ENCODE measurements at places on chromosomes 1 and 21.

- DNase-seq: peak; percentile 55
These were observed at the start of gene KAZN for GRCh38 chr1:14598498-14599182. Gene KAZN (plus strand): TSS chr1:14598685.

- DNase-seq: no peak
These were observed 8.7 kb downstream of the KIF21B start for GRCh38 chr1:201014816-201015200.

DNA sequence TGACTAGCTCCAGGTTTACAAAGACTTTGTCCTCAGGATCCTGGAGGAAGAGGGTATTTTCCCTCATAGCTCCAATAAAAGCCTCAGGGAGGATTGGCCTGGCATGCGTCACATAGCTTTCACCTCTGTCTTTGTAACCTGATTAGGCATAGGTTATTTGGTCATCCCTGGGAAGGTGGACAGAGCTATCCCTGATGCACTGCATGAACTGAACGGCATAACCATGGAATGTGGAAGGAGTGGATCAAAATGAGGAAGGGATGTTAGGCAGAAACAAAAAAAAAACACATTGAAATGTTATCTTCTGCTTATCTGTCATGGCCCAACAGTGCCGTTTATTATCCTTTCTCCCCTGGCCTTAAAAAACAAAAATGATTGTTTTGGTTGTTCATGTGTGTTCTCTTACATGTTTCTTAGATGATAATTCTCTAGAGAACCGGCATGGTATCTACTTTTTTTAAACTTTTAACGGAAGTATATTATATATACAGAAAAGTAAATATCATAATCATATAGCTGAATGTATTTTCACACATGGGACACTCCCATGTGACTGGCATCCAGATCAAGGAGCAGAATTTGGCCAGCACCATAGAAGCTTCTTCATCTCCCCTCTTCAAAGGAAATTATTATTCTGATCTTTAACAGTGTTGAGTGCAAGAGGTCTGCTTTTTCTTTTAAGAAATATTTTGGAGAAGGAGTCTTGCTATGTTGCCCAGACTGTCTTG lies 85.3 kb downstream of the RPS6KC1 start:
- DNase-seq: no peak

- DNase-seq: no peak
These were observed 29.9 kb downstream of the MAST2 start for GRCh38 chr1:45833361-45833760.

GRCh38 chr1:229972600-229973296 lies 94.3 kb upstream of the GALNT2 start:
- no peak for DNase-seq

DNA sequence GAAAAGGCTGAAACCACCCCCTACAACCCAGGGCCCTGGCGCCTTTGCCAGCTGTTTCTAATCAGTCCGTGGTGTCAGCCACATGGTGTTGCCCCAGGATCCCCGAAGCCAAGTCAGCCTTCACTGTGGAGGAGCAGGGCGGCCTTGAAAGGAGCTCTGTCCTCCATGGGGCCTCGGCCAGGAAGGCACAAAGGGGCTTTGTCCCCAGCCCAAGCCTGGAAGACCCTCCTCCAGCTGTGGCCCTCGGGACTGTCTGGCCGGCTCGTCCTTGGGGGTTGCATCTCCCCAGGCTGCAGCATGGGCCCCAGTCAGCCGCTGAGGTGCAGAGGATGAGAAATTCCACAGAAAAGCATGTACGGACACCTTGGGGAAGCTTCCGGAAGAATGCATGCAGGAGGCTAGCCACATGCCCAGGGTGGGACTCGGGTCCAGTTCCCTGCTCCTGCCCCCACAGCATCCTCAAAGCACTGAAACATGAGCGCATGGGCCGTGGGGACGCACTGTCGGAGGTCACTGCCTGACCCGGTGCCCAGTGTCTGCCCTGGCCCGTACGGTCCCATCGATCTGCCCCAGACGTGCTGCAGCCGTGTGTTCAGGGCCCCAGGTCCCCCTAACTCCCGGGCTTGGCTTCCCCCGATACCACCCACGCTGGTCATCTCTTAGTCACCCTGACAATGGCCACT lies 38.6 kb upstream of the POFUT2 start:
- DNase-seq: peak; percentile 83

DNA sequence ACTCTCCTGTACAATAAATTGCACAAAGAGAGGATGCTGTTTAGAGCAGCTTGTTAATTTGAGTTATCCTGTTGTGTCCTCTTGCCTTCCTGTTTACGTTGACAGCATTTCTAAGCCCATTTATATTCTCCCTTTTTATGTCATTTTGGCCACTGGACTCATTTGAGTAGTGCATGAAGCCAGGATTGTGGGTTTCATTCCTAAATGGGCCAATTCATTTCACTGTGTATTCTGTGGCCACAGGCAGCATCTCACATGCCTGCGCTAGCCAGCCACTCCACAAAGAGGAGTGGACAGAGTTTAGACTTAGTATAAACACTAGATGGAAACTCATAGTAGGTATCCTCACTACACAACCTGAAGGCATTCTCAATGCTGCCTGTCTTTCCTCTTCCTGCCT lies 73.4 kb downstream of the DTL start:
- no peak for DNase-seq

GRCh38 chr1:36177589-36178431 lies 21.9 kb downstream of the MAP7D1 start:
- no peak for DNase-seq

- DNase-seq: peak; percentile 69
These were observed 344.4 kb downstream of the KCTD3 start for GRCh38 chr1:215911406-215911968.

DNA sequence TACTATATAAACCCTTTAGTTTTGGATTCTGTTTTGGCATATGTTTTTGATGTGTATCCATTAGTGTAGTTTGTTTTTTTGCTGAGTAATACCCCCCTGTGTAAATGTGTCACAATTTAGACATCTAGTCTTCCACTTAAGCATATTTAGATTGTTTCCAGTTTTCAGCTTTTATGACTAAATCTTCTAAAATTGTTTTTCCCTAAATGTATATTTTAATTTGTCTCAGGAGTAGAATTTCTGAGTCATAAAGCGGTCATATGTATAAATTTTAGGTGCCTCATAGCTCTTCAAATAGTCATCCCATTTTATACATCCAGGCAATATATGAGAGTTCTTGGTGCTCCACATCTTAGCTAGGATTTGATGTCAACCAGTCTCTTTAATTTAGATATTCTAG lies 1348.0 kb downstream of the MRPL39 start:
- peak; percentile 70 for DNase-seq

- no peak for DNase-seq
These were observed 170.5 kb downstream of the FOXD2 start for GRCh38 chr1:47608296-47608875.

GRCh38 chr1:65791801-65792668 lies 660 bp upstream of the PDE4B start:
- DNase-seq: peak; percentile 8

DNA sequence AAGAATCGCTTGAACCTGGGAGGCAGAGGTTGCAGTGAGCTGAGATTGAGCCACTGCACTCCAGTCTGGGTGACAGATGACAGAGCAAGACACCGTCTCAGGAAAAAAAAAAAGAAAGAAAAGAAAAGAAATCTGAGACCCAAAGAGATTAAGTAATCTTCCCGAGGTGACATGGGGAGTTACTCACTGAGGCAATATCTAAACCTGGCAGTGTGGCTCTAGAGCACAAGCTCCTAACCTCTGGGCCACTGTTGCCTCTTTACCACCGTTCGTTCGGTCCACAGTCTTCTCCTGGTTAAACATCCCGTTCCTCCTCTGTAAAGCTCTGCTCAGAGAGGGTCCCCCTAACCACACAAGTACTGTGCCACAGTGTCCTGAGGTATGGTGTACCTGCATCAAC lies 1.5 kb downstream of the HMGCL start:
- no peak for DNase-seq

- no peak for DNase-seq
These were observed 3.0 kb downstream of the CELSR2 start for GRCh38 chr1:109252167-109252892.

GRCh38 chr1:108082001-108082400 lies 117.0 kb upstream of the VAV3 start:
- no peak for DNase-seq

GRCh38 chr1:37634244-37634991 lies at the start of gene RSPO1:
Gene RSPO1 (minus strand): TSS chr1:37634892. CDS start chr1:37629661, 5,231 bp downstream.
- peak; percentile 8 for DNase-seq

DNA sequence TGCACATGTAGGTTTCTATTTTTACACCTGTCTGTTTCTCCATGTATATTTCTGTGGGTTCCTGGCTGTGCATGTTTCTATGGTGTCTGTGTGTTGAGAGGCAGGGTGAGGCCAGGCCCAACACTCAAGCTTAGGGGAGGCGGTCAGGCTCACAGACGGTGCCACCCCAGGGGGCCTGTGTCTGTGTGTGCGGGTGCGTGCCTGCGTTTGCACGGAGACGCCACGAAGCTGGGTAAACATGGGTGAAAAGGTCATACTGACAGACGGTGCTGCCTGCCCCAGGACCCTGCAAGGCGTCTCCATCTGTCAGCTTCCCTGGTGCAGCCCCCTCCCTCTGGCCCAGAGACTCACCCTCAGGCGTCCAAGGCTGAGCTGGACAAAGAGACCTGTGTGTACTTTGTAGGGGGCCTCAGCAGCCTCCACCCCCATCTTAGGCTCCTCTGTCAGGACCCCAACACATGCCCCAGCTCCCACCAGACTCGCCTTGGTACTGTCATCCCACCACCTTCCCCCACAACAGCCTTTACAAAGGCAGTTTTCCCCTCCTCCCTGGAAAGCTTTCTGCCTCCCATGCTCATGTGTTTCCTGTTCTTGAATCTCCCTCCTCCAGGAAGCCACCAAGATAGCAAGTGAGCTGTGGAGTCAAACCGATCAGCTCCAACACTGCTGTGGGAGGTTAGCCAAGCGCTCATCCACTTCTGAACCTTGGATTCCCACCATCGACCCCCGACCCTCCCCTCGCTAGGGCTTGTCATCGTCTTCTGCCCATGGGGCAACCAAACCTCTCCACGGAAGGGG lies 34.1 kb downstream of the PTPRF start:
- DNase-seq: no peak

DNA sequence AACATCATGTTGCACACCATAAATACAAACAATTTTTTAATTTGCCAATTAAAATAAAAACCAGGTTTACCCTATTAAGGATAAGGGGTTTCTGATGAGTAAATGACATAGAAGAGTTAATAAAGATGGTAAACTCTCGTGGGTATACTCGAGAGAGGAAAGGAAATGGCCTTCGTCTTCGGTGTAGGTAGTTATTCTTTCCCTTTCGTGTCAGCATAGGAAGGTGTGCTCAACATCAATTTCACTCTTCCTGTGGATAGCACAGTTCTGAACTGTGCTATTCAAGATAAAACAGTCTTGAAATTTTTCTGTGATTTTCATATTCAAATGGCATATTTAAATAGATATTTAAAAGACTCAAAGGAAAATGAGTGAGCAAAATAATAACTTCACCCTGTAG lies 98.2 kb downstream of the RGL1 start:
- no peak for DNase-seq

- DNase-seq: no peak
These were observed 135.0 kb downstream of the KCNJ6 start for GRCh38 chr21:37780991-37781983.

- no peak for DNase-seq
These were observed 881.3 kb upstream of the ADGRL2 start for GRCh38 chr1:80919426-80919825.

DNA sequence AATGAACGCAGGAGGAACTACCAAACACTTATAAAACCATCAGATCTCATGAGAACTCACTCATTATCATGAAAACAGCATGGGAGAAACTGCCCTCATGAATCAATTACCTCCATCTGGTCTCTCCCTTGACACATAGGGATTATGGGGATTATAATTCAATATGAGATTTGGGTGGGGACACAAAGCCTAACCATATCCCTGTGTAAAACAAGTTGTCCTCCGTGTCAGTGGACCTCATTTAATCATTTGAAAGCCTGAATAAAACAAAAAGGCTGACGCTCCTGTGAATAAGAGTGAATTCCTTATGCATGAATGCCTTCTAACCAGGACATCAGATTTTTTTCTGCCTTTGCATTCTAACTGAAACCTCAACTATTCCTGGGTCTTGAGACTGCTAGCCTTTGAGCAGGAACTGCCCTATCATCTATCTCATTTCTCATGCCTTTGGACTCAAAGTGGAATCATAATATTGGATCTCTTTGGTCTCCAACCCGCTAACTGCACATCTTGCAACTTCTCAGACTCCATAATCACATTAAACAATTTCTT lies 648.8 kb downstream of the ADGRL2 start:
- peak; percentile 27 for DNase-seq

DNA sequence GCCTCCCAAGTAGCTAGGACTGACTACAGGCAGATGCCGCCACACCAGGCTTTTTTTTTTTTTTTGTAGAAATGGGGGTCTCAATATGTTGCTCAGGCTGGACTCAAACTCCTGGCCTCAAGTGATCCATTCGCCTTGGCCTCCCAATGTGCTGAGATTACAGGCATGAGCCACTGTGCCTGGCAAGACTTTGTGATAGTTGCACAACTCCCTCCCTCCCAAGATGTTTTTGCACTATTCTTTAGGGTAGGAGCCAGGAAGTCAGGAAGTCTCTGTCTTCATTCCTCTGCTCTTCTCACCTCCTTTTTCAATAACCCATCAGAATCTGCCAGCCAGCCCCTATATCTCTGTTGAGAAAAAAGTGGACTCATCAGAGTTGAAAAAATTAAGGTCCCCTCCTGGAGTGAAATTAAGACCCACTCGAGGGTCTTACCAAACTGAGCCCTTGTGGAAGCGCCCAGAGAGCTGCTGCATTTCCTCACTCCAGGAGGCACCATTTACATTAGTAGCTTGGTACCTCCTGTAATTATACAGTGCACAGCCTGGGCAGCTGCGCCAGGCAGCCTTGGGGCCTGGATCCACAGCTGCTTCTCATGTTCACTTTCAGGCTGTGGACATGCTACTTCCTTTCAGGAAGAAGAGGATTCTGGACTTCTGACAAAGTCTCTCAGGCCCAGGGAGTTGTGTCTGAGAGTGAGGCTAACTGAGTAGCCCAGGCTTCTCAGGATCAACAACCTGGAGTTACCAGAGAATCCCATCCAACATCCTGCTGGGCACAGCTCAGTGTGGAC lies 24.0 kb downstream of the TCEA3 start:
- DNase-seq: peak; percentile 51

- no peak for DNase-seq
These were observed 150.3 kb downstream of the CENPF start for GRCh38 chr1:214753236-214753852.

GRCh38 chr1:246572785-246573184 lies 6.5 kb downstream of the CNST start:
- DNase-seq: no peak

DNA sequence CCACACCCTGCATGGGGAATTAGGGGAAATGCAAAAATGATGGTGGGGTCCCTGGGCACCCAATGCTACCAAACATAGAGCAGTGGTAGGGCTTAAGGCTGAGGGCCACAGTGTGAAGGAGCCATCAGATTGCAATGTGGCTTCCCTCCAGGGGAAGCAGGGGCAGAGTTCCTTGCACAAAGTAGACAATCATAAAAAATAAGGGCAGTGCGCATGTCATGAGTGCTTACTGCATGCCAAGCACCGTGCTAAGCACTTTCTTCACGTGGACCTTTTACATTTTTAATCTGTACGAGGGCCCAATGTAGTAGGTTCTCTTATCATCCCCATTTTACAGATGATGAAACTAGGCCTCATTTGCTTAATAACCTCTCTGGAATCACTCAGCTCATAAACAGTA lies 56.6 kb downstream of the DDX20 start:
- DNase-seq: no peak

- no peak for DNase-seq
These were observed 5.7 kb downstream of the FBLIM1 start for GRCh38 chr1:15764269-15764764.

All from fibroblast of skin of right quadriceps (primary cell).